ENCODE measurements at places on chromosomes 2 and 18. TPM values are rescaled to one million over a fixed set of nuclear protein-coding genes. Genes with fewer than 3 reads are reported as not detected.

OR6B3 gene
- not detected for total RNA-seq

ASB18 gene
- not detected for total RNA-seq

TMEM247 gene
- not detected for total RNA-seq

CPS1 gene
- 10.8 TPM for total RNA-seq

CTLA4 gene
- not detected for total RNA-seq

GREB1 gene
- not detected for total RNA-seq

PMAIP1 gene
- 6.3 TPM for total RNA-seq

REG1B gene
- not detected for total RNA-seq

AQP12A gene
- not detected for total RNA-seq

HOXD12 gene
- not detected for total RNA-seq

HES6 gene
- 5.4 TPM for total RNA-seq

DARS1 gene
- total RNA-seq: 81.7 TPM

MAP3K19 gene
- not detected for total RNA-seq

REG3A gene
- not detected for total RNA-seq

UGT1A8 gene
- total RNA-seq: 0.37 TPM

IL36G gene
- total RNA-seq: 15.7 TPM

RELCH gene
- total RNA-seq: 15.9 TPM

MBOAT2 gene
- total RNA-seq: 99.3 TPM

CPO gene
- not detected for total RNA-seq
